ENCODE measurements at places on chromosomes 7 and 10.

GRCh38 chr7:2162959-2163358 is 69.8 kb downstream of the MAD1L1 start:
- no peak for DNase-seq

GRCh38 chr7:129784783-129785684 is 167.7 kb downstream of the UBE2H start:
- no peak for DNase-seq

- no peak for DNase-seq
Observed at GRCh38 chr7:132805766-132806165, 229.5 kb upstream of the PLXNA4 start.

DNA sequence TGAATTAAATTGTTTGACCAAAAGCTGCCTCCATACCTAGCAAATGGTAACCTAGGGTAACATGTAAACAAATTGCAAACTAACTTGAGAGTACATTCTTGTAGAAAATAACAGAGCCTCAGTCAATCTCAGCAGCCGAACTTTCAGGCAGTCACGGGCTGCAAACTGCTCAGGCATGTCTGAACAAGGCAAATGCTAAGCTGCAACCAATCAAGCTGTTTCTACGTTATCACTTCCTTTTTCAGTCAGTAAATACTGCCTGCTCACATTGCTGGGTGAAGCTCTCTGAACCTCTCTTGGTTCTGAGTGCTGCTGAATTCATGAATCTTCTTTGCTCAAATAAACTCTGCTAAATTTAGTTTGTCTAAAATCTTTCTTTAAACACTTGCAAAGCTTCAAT is 1212.4 kb downstream of the SORCS1 start:
- peak; percentile 27 for DNase-seq

- DNase-seq: no peak
Observed at GRCh38 chr7:64183827-64184372, 23.1 kb upstream of the ZNF735 start.

DNA sequence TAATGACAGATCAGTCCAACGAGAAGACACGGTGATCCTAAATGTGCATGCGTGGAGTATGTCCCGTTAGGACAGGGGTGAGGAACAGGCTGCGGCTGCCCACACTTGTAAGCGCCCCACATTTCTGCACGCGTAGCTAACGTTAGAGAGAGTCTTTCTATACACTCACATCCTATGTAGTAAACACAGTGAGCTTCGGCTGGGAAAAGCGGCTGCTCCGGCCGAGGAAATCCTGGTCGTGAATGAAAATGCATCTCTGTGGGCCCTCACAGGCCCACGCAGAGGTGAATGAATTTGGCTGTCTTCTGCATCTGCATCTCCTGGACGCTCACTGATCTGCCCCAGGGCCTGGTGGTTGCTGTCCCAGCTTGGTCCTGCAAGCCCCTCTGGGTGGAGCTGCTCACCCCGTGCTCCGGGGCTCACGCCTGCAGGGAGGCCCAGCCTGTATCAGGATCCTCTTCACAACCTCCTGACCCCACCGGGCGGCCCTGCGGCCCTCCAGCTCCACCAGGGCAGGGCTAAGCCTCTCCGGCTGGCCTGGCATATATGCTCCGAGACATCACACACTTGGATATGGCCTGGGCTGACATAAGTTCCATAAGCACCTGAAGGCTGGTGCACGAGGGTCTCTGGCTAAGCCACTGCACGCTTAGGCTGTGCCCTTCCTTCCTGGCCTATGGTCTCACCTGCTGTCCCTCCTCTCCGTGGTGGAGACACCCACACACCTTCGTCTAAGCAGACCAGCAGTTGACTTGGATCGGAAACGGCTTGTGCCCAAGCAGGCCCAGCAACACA is 117.9 kb upstream of the DIP2C start:
- no peak for DNase-seq

GRCh38 chr7:158494162-158494586 is 93.4 kb downstream of the PTPRN2 start:
- DNase-seq: no peak
